Neural cell (in vitro differentiated cells): ENCODE measurements at places on chromosomes 4 and X. TPM values are rescaled to one million over a fixed set of nuclear protein-coding genes. Genes with fewer than 3 reads are reported as not detected.

KIAA1210 gene
- 0.04 TPM in 1 of 2 replicates, not detected in the other for polyA plus RNA-seq

GLRA2 gene
- 18.6 and 19.2 TPM in 2 replicates for polyA plus RNA-seq

MAGEA2B gene
- polyA plus RNA-seq: 4.5 and 5.3 TPM in 2 replicates

IL21 gene
- polyA plus RNA-seq: not detected in 2 replicates

GAGE12E gene
- not detected in 2 replicates for polyA plus RNA-seq

RASGEF1B gene
- polyA plus RNA-seq: 16.7 and 21.5 TPM in 2 replicates

BEX2 gene
- 603 and 631 TPM in 2 replicates for polyA plus RNA-seq

MAP3K15 gene
- 0.48 TPM in 1 of 2 replicates, not detected in the other for polyA plus RNA-seq
